ENCODE measurements at places on chromosomes 16 and 17.

- DNase-seq: no peak
Observed at GRCh38 chr16:87698241-87698640, 67.5 kb downstream of the KLHDC4 start.

DNA sequence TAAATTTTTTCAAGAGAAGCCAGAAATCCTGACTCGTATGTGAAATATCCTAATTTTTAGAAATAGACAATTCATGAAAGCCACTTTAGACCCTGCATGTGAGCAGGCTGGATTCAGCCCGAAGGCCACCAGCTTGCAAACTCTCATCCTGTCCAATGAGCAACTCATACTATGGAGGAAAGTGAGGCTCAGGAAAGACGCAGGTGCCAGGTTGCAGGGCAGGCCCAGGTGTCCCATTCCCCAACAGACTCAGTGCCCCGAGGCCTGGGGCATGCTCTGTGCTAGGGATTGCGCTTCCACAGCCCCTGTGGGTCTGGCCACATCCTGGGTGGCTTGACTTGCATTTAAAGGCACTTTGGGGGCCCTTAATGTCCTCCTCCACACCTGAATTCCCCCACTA is 16.7 kb upstream of the RASD1 start:
- no peak for DNase-seq

DNA sequence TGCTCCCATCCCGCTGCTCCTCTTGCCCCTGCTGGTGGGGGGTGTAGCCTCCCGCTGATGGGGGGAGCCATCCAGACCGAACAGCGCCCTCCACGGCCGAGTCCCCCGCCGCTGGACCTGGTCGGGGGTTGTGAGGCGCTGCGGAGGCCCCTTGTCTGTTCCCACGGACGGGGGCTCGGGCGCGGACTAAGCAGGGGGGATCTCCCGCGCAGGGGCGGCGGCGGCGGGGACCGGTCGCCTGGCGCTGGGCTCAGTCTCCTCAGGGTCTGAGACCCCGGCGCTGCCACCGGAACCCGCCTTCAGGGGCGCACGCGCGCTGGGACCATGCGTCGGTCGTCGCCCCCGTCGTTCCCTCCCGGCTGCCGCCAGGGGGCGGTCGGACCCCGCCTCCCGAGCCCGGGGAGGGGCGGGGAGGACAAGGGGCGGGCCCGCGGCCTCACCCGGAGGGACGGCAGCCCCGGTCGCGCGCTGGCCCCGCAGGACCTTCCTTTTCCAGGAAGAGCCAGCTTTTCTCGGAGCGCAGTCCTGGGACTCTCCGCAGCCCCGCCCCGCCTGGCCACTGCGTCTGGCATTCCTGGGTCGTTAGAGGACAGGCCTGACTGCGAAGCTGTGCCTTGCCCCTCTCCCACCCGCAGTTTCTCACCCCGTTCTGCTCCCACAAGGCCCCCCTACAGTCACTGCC is 6.3 kb upstream of the IL32 start:
- DNase-seq: peak; percentile 81

- DNase-seq: peak; percentile 65
Observed at GRCh38 chr17:78421534-78422266, 43.3 kb downstream of the PGS1 start.

- DNase-seq: no peak
Observed at GRCh38 chr17:10162096-10162495, 36.3 kb downstream of the GAS7 start.

DNA sequence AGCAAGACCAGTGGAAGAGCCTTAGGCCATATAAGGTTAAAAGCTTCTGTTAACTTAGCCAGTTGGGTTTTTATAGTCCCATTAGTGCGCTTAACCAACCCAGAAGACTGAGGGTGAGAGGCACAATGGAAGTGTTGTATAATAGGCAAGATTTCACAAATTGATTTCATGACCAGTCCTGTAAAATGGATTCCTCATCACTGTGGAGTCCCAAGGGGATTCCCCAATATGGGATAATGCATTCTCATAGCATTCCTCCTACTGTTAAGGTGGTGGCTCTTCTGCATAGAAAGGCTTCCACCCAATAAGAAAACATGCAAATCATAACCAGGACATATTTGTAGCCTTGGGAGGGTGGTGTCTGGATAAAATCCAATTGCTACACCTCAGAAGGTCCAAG is 22.1 kb upstream of the B4GALNT2 start:
- DNase-seq: peak; percentile 29

GRCh38 chr17:27282054-27282551 is 11.8 kb upstream of the WSB1 start:
- DNase-seq: peak; percentile 50

GRCh38 chr16:57028086-57028485 is 38.7 kb downstream of the NLRC5 start:
- no peak for DNase-seq

- peak; percentile 12 for DNase-seq
Observed at GRCh38 chr17:1865252-1866037, 35.6 kb downstream of the RPA1 start.

Measured in IMR-90 (cell line).